ENCODE measurements at places on chromosomes 13 and 19.

- no peak for DNase-seq
Measured at GRCh38 chr13:46088821-46089562, 15.8 kb downstream of the CPB2 start.

- no peak for DNase-seq
Measured at GRCh38 chr13:106714271-106714982, 146.5 kb upstream of the ARGLU1 start.

DNA sequence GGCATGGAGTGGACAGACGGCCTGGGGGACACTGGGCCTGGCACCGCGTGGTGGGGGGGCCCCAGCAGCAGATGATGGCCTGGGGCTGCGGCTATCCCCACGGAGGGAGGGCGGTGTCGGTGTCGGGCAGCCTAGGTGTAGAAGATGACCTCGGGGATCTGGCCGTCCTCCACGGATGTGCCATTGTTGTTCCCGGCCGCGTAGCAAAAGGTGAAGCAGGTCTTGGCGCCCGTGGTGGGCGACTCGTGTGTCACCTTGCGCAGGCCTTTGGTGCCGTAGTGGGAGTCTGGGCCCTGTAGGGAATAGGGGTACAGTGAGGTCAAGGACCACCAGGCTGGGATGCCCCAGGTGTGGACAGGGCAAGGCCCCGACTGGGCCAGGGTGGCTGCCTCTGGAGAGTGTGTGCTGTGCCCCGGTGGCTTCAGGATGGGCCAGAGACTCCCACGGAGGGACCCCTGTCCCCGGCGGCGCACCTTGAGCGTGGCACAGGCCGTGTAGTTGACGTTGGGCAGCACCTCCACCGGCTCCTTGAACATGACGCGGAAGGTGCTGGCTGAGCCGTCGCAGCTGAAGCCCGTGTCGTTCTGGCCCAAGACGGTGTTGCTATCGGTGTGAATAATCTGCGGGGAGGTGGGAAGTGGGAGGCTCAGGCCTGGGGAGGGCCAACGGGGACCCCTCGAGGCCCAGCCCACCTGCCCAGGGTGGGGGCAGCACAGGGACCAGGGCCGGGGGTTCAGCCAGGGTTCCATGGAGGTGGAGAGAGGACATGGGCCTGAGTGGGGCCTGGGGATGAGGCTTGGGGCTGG is 29.0 kb downstream of the BTBD2 start:
- no peak for DNase-seq

- DNase-seq = no peak
Measured at GRCh38 chr19:15330801-15331418, 1.4 kb downstream of the BRD4 start.

DNA sequence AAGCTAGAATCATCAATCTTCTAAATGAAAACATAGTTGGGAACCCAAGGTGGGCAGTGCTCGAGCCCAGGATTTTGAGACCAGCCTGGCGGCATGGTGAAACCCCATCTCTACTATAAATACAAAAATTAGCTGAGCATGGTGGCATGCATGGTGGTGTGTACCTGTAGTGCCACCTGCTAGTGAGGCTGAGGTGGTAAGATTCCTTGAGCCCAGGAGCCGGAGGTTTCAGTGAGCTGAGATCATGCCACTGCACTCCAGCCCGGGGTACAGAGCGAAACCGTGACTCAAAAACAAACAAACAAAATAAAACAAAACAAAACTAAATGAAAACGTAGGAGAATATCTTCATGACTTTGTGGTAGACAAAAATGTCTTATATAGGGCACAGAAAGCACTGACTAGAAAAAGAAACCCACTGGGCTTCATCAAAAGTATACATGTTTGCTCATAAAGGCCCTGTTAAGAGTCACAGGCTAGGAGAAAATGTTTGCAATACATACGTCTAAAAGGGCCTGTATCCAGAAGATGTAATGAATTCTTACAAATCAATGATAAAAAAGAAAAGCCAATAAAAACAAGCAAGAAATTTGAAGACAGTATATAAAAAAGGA is 353.6 kb downstream of the FGF9 start:
- DNase-seq = no peak

- no peak for DNase-seq
Measured at GRCh38 chr13:50208826-50209335, 193.6 kb downstream of the KCNRG start.

- no peak for DNase-seq
Measured at GRCh38 chr19:33094436-33095067, 13.6 kb downstream of the GPATCH1 start.

DNA sequence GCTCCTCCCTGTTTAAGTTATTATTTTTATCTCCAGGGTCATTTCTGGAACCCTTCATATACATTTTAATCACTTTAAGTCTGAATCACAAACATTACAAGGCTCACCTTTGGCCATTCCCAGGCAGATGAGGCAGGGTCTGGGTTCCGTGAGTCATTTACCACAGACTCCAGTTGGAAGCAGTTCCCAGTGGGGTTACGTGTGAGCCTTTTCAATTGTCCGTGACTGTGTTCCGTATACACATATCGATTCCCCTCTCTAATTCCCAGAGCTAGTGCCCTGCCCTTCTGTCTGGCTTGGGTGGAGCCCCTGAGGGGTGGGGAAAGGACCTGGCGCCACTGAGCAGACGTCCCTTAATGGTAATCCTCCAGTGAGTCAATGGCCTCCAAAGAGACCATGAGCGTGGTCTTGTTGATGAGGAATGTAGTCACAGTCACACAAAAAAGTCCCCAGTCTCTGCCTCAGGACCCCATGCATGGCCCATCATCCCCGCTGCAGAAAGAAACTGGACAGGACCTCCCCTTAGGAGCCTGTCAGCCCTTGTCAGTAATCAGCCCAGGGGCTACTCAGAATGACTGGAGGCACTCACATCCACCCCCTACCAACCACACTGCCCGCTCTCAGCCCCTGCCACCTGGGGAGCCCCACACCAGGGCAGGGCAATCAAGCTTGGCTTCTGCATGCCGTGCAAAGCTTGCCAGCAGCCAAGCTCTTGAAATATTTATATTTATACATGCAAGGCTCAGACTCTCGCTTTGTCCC is 144.4 kb downstream of the ZIC5 start:
- no peak for DNase-seq

GRCh38 chr19:40718774-40719391 is 2.0 kb downstream of the ITPKC start:
- no peak for DNase-seq

- no peak for DNase-seq
Measured at GRCh38 chr13:110328573-110328972, 21.5 kb downstream of the COL4A2 start.

- peak; percentile 82 for DNase-seq
Measured at GRCh38 chr19:55080968-55081769, 5.5 kb downstream of the EPS8L1 start.

DNA sequence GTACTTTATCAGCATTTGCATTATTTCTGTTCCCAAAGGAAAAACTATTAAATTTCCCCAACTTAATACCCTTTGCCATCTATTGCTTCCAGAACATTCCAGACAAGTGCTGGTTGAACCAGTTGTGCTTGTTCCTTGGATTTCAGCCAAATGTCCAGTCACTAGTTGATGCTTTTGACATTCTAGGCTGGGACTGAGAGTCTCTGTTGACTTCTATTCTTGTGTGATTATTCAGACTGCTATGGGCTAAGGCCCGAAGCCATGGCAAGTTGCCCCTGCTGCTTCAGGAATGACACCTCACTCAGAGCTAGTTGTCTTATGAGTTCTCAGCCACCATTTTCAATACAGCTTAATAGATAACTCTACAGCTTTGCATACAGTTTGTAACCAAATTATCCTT is 458.1 kb upstream of the ARGLU1 start:
- DNase-seq = no peak

DNA sequence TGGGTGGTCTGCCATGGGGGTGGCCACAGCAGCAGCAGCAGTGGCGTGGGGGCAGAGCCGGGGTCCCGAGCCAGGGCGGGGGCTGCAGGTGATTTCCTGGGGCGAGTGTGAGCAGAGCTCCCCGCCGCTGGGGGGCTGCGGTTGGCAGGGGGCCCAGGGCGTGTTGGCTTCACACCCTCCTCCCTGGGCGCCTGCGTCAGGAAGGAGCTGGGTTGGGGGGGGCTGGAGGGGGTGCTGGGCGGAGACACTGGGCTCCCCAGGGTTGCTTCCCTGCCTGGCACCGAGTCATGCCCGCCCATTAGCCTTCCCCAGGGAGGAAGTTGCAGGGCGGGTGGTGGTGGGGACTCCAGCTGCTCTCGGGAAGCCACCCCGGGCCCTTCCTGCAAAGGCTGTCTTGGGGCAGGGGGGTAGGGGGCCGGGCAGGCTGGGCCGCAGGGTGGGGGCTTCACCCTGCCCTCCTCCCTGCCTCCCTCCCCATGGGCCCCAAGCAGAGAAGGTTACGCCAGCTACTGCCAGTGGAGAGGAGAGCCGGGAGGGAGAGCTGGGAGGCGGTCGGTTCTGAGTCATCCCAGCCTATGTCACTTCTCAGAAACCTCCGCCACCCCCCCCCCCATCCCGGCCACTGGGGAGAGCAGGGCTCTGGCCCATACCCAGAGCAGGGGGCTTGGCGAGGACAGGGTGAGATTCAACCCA is 4.6 kb downstream of the MIDN start:
- DNase-seq = peak; percentile 44

- DNase-seq = no peak
Measured at GRCh38 chr13:40992678-40993518, 26.2 kb downstream of the ELF1 start.

DNA sequence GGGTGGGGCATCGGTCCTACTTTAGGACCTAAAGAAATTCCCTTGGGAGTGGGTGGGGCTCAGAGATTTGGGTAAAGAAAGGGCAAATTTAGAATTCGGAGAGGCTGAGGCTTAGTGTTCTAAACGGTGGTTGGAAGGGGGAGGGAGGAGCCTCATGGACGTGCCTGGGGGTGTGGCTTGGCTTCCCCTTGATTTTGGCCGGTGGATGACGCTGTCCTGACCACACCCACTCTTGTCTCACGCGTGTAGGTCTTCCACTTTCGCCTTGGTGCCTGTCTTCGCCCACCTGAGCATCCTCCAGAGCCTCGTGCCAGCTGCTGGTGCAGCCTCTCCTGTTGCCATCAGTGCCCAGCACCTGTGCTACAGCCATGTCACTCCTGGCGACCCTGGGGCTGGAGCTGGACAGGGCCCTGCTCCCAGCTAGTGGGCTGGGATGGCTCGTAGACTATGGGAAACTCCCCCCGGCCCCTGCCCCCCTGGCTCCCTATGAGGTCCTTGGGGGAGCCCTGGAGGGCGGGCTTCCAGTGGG is 1.2 kb upstream of the NUP62 start:
- no peak for DNase-seq

DNA sequence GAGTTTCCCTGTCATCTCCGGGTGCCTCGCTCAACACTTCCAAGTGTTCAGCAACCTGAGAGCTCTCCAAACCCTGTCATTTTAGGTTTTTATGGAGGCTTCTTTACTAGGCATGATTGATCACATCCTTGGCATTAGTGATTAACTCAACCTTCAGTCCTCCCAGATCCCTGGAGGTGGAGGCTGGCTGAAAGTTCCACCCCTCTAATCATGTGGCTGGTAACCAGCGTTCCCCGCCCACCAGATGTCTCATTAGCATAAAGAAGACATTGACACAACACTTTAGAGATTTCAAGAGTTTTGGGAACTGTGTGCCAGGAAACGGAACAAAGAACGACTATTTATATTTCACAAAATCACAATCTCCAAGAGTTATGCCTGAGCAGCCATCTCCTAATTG is 71.1 kb upstream of the RGCC start:
- no peak for DNase-seq

GRCh38 chr19:21823224-21823623 is 12.8 kb downstream of the ZNF43 start:
- no peak for DNase-seq

DNA sequence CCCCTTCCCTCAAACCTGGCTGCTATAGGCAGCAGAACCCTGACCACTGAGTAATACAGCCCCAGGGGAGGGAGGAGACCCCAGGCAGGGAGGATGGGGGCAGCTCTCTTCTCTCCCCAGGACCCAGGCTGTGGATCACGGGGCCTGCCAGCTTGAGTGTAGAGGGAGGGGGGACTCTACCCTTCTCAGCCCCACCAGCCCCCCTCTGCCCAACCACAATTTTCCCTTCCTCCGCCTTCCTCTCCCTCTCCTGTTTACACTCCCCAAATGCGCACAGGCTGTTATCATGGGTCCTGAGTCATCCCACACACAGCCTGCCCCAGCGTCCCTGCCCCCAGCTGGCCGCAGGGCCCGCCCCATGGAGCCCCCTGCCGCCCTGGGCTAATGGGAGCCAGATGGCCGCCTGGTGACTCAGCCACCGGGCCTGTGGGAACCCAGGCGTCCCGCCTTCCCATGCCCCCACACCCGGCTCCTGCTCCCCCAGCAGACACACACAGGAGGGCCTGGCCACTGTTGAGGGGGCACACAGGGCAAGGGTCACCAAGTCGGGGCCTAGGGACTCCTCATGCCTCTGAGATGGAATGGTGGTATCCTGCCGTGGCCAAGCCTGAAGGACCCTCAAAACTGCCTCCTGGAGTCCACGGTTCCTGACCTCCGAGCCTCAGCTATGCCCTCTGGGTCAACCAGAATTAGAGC is 13.6 kb downstream of the CCDC97 start:
- no peak for DNase-seq

DNA sequence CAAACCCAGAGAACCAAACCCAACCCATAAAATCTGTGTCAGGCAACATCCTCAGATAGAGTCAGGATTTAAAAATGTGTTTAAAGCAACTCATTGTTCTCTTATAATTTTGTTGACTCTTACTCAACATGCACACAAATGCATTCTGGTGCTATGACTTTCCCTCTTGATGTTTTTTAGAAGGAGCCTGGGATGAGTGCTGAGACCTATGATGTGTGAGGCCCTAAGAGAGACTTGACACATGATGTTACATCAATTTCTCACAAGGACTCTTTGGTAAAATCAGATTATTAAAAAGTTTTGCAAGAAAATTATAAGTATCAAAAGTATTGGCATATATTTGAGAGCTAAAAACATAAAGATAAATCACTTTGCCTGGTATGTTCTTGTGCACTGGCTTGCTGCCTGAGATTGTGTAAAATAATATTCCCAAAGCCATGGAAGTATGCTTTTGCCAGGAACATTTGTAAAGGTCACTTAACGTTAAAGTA is 173.9 kb downstream of the DCLK1 start:
- DNase-seq = no peak

DNA sequence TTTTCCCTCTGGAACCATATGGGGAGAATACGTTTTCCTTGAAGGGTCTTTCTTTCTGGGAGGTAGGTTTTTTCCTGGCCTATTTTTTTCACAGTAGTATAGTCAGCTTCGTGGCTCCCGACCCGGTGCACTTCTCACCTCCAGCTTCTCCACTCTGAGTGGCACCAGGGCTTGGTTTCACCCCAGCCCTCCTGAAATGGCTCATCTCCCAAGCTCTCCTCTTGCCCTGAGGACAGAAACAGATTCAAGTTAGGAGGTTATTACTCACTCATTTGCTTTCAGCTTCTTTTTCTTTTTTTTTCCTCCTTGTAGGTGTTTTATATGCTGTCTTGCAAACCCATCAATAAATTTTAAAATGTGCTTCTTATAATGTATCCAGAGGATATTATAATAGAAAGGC is 199.3 kb downstream of the RFC3 start:
- no peak for DNase-seq

Measured in T-helper 17 cell (primary cell).